ENCODE measurements at places on chromosomes 6 and 20.

DNA sequence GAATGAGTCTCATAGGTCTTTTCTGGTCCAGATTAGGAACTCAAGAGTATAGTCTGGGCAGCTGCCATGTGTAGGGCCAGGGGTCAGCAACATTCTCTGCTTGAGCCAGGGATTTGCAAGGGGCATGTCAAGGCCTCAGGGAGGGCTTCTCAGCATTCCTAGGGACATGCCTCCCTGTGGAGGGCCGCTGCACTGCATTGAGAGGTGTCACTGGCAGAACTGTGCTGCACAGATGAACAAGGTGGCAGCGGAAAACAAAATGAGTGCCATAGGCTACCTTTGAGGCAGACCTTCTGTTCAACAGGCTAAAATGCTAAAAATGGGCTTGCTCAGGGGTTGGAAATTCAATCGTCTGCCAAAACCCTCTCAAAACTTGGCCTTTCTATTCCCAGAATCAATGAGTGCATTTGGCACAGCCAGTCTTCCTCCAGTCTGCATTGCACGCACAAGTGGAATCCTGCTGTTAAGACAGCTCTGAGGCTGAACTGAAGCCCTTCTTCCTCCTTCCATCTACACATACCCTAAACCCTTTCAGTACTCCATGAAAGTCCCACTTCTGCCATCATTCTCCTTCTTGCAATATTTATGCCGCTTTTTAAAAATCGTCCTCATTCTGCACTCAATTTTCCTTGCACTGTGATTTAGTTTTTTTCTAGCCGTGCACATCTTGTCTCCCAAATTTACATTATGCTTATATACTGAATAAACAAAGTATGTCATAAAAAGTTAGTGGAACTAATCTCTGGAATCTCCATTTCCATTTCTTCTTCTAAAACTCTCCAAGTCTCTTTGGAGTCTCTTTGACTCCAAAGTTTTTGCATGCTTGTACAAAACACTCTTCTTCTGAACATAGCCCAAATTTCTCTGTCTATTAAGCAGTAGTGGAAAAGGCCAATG, 51.7 kb downstream of the SLC26A8 start:
- DNase-seq = no peak

DNA sequence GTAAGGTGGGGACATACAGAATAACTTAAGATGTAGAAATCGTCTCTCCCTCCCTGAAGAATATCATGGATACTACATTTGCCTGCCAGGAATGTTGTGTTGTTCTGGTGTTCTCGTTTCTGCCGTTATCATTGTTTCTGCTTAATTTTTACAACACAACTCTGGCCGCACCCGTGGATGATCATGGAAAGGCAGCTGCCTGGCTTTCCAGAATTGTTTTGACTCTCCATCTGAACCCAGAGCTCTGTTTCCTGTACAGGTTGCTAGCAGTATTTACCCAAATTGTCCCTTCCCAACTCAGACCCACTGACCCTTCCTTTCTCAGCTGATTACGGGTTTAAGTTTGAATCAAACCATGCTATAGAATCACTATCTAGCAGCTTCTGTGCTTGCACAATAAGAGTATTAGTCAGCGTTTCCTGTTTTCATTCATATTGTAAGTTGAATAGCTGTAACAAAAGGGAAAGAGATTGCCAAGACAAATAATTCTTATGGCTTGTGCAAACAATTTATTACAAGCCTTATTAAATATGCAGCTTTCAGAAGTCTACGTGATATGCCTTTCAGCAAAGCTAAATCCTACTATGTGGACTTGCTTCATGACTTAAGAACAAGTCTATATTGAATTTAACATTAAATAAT, 139.0 kb downstream of the MTHFD1L start:
- no peak for DNase-seq

- DNase-seq = no peak
These were observed 172.9 kb downstream of the ADGRG6 start for GRCh38 chr6:142474531-142475289.

DNA sequence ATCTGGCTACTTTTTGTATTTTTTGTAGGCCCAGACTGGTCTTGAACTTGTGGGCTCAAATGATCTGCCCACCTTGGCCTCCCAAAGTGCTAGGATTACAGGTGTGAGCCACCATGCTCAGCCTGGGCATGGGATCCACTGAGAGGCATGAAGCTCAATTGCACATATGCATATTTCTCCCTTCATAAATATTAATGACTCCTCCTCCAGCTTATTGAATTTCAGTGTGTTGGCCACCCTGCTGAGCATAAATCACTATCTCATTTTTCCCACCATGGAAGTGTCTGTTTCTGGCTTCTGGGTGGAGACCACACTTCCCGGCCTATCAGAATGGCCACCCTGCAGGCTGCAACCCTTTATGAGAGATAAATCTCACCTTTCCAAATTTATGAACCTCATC, 53.6 kb upstream of the KIF16B start:
- DNase-seq = no peak

- no peak for DNase-seq
These were observed 97.9 kb downstream of the SOD2 start for GRCh38 chr6:159595173-159595572.

DNA sequence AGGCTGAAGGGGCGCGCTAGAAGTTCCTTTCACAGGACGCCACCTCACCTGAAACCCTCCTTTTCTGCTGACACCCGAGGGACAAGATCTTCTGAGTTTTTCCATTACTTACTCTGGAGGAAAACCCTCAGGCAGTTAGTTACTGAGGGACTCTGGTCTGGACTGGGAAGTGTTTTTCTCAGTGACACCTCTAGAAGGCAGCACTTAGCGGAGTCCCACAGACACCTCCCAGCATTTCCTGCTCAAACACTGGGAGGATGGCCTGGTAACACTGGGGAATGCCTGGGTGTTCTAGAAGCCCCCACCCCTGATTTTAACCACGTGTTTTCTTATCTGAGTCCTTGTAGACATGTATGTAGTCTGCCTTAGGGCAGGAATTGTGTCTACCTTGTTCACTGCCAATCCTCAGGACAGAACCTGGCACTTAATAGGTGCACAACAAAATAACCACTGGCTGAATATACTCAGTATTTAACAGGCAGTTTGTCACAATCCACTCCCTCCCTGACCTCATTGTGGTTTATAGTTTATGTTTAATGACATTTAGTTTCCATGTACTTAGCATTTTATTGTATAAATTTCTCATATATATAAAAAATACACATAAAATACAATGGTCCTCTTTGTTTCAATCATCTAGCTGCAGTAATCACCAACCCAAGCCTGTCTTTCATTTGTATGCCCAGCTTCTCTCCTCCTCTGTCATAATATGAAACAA, 4.8 kb downstream of the GSTA3 start:
- DNase-seq = no peak

- no peak for DNase-seq
These were observed 273.3 kb upstream of the JARID2 start for GRCh38 chr6:14972379-14973067.

GRCh38 chr6:73152556-73152955, 72.7 kb downstream of the KHDC1L start:
- DNase-seq = no peak

DNA sequence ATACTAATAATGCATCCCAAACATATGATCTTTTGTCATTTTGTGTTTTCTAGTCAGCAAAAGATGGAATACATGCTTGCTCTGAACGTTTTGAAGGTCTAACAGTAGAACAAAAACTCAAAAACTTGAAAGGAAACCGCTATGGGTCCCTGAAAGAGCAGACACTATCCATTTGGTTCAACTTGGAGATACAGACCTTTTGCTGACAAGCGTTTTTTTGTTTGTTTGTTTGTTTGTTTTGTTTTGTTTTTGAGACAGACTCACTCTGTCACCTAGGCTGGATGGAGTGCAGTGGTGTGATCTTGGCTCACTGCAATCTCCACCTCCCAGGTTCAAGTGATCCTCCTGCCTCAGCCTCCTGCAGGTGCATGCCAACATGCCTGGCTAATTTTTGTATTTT, 644.3 kb upstream of the PTCHD4 start:
- no peak for DNase-seq

GRCh38 chr6:145372671-145373151, 362.6 kb downstream of the EPM2A start:
- DNase-seq = no peak

DNA sequence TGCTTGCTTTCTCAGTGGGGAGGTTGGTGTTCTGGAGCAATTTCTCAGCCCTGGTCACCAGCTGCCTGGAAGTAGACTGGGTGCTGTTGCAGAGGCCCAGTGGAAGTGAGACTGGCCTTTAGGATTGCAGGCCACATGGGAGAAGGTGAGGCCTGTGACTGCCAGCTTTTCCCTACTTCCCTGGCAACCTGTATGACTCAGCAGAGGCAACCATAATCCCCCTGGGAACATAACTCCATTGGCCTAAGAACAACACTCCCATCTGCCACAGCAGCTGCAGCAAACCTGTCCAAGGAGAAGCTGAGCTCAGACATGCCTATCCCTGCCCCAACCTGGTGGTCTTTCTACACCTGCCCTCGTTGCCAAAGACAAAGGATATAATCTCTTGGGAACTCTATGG, 473.5 kb upstream of the SPTLC3 start:
- no peak for DNase-seq

GRCh38 chr6:9564021-9564420, 850.9 kb downstream of the TFAP2A start:
- DNase-seq = no peak

- no peak for DNase-seq
These were observed 60.4 kb downstream of the SRC start for GRCh38 chr20:37406010-37406998.

- no peak for DNase-seq
These were observed 59.3 kb upstream of the MYL9 start for GRCh38 chr20:36482044-36482473.

DNA sequence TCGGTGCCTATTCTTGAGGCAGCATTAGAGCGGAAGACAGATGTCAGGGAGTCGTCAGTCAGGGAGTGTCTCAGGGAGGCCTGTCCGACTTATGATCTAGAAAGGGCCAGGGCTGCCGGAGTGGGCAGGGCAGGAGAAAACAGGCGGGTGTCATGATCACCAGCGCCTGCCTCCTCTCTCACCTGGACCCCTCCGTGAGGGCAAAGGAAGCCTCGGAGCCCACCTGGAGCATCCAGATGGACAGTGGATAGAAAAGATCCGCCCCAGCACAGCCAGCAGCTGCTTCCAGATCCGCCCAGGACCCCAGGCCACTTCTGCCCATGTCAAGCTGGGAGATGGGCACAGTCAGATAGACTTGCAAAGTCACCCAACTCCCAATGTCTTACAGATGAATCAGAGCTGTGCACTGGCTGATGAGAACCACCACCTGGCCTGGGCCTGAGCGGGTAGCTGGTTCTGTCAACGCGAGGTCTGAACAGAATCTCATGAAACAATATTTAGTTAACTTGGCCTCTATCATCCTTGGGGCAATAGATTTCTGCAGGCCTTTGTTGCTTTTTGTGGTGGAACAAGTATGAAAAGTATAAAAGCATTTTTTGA, 22.2 kb downstream of the PSMG4 start:
- no peak for DNase-seq

GRCh38 chr6:76057469-76057868, 15.0 kb downstream of the IMPG1 start:
- no peak for DNase-seq

DNA sequence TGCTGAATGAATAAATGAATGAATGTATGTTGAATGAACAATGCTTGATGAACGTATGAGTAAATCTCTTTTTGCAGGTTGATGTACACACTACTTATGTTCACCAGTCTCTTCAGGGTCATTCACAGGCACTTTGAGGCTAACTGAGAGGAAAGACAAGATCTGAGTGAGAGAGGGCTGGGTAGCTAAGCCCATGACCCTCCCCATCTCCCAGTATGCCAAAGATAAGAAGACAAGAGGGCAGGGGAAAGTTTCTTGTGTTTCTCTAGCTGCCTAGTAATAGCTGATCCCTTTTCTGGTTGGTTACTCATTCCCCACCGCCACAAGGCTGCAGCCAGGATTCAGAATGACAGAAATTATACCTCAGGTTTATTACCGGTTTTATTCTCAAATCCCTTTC, 90.7 kb downstream of the CEP57L1 start:
- no peak for DNase-seq

GRCh38 chr6:144162977-144163376, 12.7 kb downstream of the STX11 start:
- no peak for DNase-seq

- DNase-seq = no peak
These were observed 158.8 kb downstream of the KIF6 start for GRCh38 chr6:39566456-39566855.

DNA sequence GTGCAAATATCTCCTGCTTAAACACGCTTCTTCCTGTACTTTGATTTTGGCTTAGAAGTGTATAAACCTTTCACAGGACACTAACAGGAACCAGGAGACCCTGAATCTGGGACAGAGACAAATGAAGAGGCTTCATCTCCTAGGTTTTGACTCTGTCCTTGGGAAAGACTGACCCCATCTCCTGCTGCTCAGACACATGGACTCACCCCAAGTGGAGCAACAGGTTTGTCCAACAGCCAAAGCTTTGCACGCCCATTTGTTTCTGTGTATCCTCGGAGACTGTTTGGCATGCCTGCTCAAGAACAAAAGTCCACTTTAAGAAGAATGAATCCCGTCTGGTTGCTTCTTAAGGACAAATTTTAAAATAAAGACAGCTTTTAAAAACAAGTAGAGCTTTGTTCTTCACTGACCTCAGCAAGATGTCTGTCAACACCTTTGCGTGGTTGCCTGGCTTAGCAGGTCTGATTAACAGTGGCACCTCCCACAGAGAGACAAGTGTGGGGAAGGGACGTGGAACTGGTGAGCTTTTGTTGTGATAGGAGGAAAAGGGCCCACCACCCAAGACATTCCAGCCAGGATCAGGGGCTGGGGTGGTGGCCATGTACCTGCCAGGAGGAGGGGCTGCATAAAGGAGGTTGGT, 202.6 kb downstream of the SOD2 start:
- DNase-seq = no peak

DNA sequence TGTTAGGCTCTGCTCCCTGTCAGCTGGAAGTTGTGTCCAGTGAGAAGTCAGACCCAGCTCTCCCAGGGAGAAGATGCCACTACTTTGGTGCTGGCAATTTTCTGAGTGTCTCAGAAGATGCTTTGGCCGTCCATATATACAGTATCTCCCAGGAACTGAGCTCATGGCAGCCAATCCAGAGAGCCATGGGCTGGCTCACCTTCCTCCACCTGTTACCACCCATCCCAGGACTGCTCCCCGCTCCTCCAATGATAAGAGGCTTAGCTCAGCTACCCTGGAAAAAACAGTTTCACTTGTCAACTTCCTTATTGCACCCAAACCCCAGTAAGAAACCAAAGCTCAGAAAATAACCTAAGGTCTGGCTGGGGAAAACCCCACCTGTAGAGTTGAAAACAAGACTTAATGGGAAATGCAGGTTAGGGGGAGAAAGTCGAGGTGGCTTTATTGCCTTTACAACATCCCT, at the start of gene BNIP5:
Gene BNIP5, minus strand, starts transcription at position 110 of the 463 bp plus-strand sequence. CDS start 6,198 bp downstream, outside the sequence.
- DNase-seq = no peak

GRCh38 chr6:168584249-168584648, 143.3 kb downstream of the SMOC2 start:
- no peak for DNase-seq

- DNase-seq = no peak
These were observed 15.2 kb upstream of the TAGAP start for GRCh38 chr6:159059885-159060506.
